ENCODE measurements at places on chromosomes 6 and 20.

DNA sequence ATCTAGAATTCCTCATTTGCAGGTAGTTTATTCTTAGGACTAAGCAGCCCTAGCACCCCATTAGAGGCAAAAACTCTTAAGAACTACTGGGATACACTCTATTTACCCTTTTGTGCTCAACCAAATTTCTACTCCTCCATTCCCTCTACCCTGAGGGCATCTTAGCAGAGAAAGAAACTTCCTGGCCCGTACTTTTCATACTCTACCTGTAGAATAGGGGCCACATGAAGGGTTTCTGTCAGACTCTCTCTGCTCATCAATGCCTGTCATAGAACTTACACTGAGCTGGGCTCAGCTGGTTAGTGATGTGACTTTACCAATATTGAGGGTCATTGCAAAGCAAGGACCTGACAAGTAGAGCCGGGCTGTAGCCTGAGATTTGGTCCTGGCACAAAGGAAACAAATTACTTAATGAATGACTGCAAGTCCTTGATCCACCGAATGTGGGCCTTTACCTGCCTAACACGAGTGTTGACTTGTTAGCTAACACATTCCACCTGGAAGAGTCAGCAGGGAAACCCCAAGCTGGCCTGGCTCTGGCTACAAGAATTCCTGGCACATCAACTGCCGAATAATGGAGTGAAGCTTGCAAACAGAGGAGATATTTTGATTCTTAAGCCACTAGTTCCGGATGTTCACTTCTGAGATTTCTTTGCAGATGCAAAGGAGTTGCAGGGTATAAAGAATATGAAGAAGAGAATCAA, 280.5 kb upstream of the JAG1 start:
- no peak for DNase-seq

- no peak for DNase-seq
Measured at GRCh38 chr6:143301188-143301587, 149.3 kb downstream of the ADAT2 start.

- DNase-seq = no peak
Measured at GRCh38 chr6:142542704-142543233, 241.0 kb downstream of the ADGRG6 start.

DNA sequence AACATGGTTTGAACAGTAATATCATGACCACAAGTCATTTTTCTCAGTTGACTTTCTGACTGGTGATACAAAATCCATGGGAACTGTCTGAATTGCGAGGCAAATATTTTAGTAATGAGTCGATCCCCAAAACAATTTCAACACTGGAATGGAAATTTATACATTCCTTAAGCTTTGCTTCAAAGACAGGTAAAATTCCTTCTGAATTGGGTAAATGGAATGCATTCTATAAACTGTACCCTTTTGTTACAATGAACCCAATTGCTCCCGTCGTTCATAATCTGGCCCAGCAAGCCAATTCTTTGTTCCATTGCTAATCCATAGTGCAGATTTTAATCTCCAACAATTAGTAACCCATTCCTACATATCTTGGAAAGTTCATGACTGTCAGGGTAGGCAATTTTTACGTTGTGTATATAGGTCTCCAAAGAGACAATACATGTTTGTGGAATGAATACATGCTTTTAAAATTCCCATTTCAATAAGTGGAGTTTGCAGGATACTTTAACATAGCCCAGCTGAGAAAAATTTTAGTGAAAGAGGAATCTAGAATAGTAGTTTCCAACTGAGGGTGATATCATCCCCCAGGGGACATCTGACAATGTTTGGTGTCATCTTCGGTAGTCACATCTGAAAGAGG, 32.7 kb downstream of the CYP24A1 start:
- no peak for DNase-seq

DNA sequence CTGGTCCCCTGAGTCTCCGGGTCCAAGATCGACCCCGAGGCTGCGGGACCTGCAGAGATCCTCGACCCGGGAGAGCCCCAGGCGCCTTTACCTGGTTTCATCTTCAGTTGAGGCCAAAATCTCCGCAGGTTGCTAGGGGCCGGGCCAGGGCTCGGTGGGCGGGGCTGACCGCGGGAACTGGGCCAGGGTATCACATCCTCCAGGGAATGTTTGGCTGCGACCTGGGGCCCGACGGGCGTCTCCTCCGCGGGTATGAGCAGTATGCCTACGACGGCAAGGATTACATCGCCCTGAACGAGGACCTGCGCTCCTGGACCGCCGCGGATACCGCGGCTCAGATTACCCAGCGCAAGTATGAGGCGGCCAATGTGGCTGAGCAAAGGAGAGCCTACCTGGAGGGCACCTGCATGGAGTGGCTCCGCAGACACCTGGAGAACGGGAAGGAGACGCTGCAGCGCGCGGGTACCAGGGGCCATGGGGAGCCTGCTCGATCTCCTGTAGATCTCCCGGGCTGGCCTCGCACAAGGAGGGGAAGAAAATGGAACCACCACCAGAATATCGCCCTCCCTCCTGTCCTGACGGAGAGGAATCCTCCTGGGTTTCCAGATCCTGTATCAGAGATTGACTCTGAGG, 53.8 kb upstream of the POLR1H start:
- DNase-seq = no peak

GRCh38 chr20:62793757-62794006, 2.6 kb upstream of the MRGBP start:
- no peak for DNase-seq

- no peak for DNase-seq
Measured at GRCh38 chr6:13273202-13273930, 55.0 kb downstream of the TBC1D7 start.

DNA sequence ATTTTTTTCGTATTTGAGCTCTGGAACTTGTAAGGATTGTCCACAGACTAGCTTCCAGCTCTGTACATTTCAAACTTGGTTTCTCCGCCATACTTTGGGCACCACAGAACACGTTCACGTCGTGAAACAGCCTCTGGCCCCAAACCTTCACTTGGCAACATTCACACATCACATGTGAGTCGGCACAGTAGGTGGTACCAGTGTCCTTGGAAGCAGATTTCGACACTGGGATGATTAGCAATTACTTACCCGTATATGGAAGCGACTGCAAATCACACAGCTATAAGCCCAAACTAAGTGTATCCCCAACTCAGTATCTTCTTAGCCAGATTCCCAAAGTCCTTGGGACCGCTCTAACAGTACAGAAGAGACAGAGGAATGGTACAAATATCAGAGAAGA, 60.2 kb downstream of the MAFB start:
- DNase-seq = no peak

- no peak for DNase-seq
Measured at GRCh38 chr6:122692175-122692598, 82.0 kb downstream of the PKIB start.

GRCh38 chr6:18055098-18055497, 67.4 kb downstream of the NHLRC1 start:
- DNase-seq = no peak

GRCh38 chr6:8651998-8652397, 216.7 kb upstream of the SLC35B3 start:
- no peak for DNase-seq

- no peak for DNase-seq
Measured at GRCh38 chr20:60137657-60138245, 179.5 kb downstream of the CDH26 start.

- no peak for DNase-seq
Measured at GRCh38 chr6:105546754-105547153, 143.9 kb upstream of the PREP start.

GRCh38 chr6:143110572-143110971, 49.9 kb downstream of the AIG1 start:
- DNase-seq = no peak

- no peak for DNase-seq
Measured at GRCh38 chr6:79737172-79737571, 106.0 kb downstream of the SH3BGRL2 start.

GRCh38 chr20:9103955-9104354, 35.1 kb downstream of the PLCB4 start:
- DNase-seq = no peak

DNA sequence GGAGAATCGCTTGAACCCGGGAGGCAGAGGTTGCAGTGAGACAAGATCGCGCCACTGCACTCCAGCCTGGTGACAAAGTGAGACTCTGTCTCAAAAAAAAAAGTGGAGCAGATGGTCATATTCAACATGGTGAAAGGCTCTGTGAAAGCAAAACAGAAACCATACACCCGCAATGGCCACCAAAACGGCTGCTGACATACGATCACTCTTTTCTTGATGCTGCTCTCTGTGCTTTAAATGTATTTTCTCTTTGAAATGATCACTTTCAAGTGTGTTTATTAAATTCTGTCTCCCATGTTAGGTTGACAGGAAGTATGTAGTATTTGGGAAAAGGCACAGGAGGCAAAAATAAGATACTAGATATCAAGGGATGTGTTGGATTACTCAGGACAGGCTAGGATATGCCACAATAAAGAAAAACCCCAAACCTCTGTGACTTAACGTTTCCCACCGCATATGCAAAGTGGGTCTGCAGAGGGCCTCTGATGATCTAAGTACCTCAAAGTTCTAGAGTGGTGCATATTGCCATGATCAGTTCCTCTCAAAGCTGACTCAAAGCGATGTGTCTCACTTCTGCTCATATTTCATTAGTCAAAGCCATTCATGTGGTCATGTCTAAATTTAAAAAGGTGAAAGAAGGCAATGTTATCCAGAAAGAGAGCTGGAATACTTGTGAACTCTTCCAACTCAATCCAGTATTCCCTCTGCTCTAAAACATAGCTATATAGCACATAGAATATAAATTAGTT, 155.1 kb upstream of the SOX4 start:
- no peak for DNase-seq

DNA sequence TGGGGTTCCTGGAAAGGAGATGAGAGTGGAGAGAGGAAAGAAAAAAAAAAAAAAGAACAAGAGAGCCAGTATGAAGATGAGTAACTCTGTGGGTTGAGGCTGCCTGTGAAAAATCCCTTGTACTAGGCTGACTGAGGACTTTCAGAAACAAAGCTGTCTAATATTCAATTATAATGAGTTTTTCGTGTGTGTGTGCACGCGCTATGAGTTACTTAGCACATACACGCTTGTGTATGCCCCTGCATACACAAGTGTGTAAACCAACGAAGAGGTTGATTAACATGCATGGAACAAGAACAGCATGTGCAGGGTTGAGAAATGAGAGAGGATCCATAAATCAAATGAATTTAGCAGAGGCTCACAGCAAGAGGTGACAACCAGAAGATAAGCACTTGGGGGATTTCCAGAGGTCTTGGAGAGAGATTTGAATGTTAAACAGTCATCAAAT, 4.8 kb upstream of the RBPJL start:
- DNase-seq = no peak

- no peak for DNase-seq
Measured at GRCh38 chr6:137926207-137926731, 59.2 kb downstream of the TNFAIP3 start.

- DNase-seq = no peak
Measured at GRCh38 chr6:124888581-124889371, 73.5 kb upstream of the RNF217 start.

GRCh38 chr6:16930432-16930831, 169.2 kb upstream of the ATXN1 start:
- no peak for DNase-seq

DNA sequence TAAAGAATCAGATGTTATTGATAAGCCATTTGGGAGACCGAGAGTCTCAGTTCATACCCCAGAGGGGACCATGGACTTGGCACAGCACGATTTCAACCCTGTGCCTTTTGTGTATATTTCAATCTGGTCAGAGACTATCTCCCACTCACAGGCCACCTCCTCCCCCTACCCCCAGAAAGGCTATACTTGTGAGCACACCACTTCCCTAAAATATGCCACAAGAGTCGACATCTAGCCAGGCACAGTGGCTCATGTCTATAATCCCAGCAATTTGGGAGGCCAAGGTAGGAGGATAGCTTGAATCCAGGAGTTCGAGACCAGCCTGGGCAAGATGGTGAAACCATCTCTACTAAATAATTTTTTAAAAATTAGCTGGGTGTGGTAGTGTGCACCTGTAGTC, 13.6 kb upstream of the TCF15 start:
- DNase-seq = no peak

DNA sequence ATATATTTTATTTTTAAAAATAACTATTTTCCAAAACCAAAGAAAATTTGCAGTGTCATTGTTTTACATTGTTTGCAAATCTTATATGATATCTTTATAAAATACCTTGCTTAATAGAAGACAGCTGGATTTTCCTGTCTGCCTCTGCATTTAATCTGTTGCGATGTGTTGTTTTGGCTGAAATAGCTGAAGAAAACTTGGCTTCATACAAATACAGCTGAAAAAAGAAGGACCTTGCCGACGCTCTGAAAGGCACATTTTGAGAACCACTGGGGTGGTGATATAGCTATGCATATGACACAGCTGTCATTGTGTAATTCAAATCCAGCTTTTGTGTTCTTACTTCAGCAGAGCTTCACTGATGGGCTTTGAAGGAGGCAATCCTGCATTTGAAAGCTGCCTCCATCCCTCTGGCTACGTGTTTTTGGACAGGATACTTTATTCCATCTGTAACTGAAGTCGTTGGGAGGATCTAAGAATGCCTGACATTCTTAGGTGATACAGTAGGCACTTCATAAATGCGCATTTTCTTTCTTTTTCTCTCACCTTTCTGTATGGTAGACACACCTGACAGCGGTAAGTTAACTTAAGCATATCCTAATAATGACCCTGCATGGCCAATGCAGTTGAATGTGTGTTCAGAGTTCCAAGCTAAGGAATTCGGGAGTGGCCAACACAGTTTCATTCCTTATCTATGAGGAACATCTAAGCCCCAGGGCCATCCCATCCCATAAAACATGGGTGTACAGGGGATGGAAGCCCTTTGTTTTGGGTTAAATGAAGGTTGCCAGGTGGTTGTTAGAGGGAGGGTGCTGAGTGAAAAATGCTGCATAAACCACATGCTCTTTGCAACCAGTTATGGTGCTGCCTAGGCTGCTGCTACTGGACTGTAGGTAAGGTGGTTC, 213.0 kb downstream of the TFAP2A start:
- DNase-seq = no peak
